CD4-positive, alpha-beta T cell treated with Interleukin-15 for 4 hours (primary cell): ENCODE measurements at places on chromosomes 13 and 19.

DNA sequence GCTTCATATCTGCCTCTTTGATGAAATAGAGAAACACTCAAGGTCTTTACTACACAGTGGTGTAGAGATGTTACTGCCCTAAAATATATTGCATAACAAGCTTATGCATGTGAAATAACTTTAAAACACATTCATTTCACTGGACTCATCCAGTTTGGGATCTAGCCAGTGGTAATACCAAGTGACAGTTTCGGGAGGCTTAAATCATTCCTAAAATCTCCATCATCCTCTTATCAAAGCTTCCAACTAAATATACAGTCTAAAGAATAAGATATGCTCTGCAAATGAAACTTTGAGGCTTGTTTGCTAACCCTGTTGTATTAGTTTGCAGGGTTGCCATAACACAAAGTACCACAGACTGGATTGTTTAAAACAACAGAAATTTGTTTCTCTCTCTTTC lies 52.8 kb downstream of the THSD1 start:
- DNase-seq, result no peak

- DNase-seq, result no peak
These were observed 19.9 kb upstream of the TINCR start for GRCh38 chr19:5587661-5588060.

GRCh38 chr13:67967031-67967430 lies 736.9 kb upstream of the PCDH9 start:
- DNase-seq, result no peak

DNA sequence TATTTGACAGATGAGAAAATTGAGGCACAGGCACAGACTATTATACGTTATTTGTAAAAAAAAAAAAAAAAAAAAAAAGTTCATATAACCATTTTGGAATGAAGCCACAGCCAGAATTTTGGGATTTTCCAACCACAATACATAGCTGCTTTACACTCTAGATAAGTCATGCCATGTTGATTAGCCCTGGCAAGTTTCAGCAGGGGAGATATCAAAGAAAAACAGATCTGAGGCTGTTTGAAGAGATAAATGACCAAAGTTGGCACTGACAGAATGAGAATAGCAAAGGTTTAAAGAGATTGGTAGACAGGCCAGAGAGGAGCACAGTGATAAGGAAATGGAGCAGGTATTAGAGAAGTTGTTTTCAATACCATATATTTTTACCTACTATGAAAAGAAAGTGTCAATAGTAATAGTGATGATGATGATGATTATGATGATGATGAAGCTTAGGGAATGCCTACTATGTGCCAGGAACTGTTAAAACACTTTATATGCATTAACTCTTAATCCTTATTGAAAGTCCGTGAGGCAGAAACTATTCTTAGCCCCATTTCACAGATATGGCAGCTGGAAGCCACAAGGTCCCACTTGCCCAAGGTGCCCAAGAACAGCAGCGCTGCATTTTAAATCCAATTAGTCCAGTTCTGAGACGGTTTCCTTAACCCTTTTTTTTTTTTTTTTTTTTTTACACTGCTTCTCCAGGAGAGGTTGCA lies 105.5 kb downstream of the MBNL2 start:
- no peak for DNase-seq
